ENCODE measurements at places on chromosomes 3 and 15.
A peak's percentile ranks its signal among the peaks of the same experiment; 100 is the strongest.

- DNase-seq, result no peak
These were observed 3.7 kb upstream of the ZNF609 start for GRCh38 chr15:64456634-64457108.

GRCh38 chr15:71294911-71295602 lies 179.8 kb downstream of the THSD4 start:
- no peak for DNase-seq

GRCh38 chr3:178155521-178155920 lies 380.7 kb upstream of the KCNMB2 start:
- no peak for DNase-seq

- DNase-seq, result peak; percentile 53
These were observed 126.5 kb downstream of the DGKG start for GRCh38 chr3:186235554-186235953.

GRCh38 chr15:39304201-39304841 lies 276.6 kb upstream of the THBS1 start:
- DNase-seq, result no peak

DNA sequence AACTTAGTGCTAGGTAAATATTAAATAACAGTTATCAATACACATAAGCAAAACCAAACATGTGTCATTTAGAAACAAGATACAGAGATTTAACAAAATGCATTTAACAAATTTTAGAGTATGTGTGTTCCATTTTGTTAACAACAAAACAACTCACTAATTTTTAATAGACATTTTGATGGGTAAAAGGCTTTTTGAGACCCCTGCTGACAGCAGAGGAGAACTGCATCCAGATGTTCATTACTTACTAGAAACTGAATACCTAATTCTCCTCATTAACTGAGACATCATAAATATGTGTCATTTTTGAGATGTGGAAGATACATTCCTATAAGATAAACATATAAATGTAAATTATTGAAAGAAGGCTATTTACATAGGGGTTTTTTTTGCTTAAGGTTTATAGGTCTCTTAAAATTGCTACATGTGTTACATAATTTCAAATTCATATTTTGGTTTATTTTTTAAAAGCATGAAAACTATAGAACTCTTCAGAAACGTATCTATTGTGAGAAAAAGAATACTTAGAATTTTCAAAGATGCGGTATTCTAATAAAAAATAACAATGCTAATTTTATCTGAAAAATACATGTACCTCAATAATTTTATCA lies 1009.8 kb downstream of the TUSC7 start:
- DNase-seq, result no peak

DNA sequence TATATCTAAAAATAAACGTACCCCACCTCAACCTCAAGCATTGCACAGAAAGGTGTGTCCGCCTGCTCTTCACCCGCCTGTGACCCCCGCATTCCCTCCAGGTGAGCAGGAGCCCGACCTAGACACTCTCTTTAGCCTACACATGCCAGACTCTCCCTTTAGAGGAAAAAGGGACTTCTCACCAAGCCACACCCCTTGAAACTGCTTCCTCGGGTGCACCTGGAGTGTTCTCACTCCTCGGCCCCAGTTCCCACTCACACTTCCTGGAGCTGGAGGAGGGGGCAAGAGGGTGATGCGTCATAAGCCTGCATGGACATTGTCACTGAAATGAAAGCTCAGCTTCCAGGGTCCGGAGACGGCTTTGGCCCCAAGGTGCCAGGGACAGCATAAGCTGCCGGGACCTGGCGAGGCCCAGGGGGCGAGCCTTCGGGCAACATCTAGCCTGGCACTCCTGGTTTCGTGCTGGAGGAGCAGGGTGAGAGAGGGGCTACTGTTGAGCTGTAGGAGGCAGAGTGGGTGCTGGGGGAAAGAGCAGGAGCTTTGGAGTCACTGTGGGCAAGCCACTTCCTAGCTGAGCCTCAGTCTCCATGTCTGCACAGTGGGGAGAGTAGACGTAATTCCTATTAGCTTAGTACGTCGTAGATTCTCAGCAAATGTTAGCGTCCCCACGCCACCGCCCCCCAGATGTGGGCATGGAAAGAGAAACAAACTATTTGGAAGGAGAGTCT lies 9.8 kb upstream of the MUC4 start:
- DNase-seq, result no peak

DNA sequence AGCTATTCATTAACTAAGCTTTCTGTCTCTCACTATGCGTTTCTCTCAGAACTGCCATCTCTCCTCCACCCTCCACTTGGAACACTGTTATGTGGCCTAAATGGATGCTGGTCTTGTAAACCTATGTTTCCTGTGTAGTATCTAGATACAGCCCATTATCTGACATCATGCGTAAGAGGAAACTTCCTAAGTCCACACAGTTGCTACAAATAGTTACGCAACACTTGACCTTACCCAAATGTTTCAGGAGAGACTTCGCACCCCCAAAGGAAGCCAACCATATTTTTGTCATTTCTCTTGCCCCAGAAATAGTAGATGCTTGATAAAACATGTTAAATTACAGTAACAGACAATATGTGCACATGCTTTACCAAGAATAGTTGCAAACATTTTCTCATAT lies 87.2 kb upstream of the TPRG1 start:
- no peak for DNase-seq

GRCh38 chr3:133535971-133536881 lies 37.3 kb upstream of the CDV3 start:
- no peak for DNase-seq

DNA sequence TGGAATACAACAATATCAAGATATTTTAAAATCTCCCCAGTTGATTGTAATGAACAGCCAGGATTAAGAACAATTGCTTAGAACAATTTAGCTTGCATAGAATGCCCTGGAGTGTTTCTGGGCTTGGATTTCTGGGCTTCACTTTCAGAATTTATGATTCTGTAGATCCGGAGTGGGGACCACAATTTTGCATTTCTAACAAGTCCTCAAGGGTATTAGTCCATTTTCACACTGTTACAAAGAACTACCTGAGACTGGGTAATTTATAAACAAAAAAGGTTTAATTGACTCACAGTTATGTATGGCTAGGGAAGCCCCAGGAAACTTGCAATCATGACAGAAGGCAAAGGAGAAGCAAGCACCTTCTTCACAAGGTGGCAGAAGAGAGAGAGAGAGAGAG lies 54.3 kb upstream of the MYRIP start:
- no peak for DNase-seq

- no peak for DNase-seq
These were observed 480.5 kb upstream of the PROK2 start for GRCh38 chr3:72265256-72266015.

- DNase-seq, result no peak
These were observed 31.1 kb upstream of the PPIB start for GRCh38 chr15:64193971-64194370.

DNA sequence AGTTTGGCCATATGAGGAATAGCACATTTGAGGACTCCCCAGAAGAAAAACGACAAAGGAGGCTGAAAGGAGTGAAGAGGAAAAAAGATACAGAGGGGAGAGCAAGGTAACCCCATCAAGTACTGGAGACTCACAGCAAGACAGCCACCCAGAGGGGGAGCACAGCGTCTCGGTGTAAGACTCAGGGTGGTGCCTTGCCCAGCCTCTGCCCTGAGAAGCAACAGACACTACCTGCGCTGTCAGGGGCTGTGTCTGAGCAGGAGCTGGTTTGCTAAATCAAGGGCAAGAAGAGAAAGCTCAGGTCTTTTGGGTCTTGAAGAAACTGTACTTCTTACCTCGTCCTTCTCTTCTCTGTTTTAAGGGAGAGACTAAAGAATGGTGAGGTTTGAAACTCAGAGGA lies 27.9 kb downstream of the FBXO45 start:
- DNase-seq, result no peak

DNA sequence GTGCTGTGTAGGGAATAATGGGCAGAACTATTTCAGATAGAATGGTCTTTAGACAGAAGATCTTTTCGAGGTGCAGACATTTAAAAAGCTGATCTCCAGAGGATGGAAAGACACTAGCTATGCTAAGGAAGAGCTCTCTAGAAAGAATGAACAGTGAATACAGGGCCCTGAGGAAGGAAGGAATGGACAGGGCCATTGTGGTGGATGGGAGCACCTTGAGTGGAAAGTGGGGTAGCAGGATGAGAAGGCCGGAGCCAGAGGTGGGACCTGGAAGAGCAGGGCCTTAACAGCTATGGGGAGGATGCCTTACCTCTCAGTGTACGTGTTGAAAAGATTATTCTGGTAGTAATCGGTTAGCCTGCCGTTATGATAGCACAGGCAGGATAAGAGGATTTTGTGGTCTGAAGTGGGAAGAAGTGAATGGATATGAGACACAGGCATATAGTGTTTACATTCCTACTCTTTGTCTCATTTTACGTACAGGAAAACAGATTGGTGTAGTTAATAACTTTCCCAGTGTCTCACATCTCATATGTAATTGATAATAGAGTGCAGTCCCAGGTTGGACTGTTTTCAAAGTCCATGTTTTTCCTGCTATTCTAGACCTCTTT lies 172.4 kb downstream of the KLHL25 start:
- no peak for DNase-seq

DNA sequence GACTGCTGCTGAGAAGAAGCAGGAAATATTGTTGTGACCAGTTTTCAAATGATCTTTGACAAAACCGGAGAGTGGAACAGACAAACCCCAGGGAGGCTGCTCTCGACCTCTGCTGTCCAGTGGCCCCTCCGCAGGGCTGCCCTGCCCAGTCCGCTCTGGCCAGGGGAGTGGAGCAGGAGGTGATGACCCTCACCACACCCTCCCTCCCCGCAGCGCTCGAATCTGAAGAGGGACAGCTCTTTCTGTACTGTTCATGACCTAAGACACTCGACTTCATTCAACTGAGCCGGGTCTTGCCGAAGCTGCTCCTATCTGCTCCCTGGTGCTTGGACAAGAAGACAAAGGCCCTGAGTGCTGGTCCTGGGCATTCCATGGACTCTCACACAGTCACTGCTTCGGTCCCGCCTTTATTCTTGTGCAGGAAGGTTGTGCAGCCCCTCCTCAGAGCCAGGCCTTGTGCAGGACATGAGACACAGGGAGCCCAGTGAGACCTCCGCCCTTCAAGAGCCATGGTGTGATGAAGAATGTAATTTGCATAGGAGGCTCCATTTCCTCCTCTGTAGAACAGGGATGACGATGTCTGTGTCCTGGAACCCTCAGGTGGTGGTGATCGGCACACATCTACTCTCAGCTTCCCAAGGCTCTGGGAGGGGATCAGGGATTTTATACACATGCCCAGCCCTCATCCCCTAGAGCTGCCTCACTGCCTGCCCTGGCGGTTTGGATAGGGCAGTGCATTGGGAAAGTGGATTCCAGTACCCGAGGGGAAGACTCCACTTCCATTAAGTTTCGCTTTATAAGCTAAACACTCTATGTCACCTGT lies 97.1 kb upstream of the PRR20G start:
- no peak for DNase-seq

GRCh38 chr3:194854206-194854605 lies 168.5 kb downstream of the FAM43A start:
- DNase-seq, result no peak

- DNase-seq, result no peak
These were observed 108.9 kb upstream of the ETV5 start for GRCh38 chr3:186217820-186218164.

- DNase-seq, result no peak
These were observed 51.9 kb upstream of the FLNB start for GRCh38 chr3:57956119-57956832.

DNA sequence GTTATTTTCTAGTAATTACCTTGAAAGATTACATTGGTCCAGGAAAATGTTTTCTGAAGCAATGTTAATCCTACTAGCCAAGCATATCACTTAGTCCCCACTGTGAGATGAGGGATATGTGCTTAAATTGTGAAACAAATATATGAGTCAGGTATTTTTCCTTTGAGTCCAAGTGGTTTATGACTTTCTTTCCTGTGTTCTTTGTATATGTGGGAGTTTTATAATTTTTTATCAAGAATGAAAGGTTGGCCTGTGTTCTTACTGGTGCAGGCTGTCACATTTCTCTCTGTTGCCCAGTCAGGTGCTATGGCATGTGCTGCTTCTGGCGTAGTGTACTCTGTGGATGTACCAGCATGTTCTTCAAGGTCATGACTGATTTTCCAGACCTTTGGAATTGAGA lies 147.4 kb downstream of the CMSS1 start:
- DNase-seq, result no peak

DNA sequence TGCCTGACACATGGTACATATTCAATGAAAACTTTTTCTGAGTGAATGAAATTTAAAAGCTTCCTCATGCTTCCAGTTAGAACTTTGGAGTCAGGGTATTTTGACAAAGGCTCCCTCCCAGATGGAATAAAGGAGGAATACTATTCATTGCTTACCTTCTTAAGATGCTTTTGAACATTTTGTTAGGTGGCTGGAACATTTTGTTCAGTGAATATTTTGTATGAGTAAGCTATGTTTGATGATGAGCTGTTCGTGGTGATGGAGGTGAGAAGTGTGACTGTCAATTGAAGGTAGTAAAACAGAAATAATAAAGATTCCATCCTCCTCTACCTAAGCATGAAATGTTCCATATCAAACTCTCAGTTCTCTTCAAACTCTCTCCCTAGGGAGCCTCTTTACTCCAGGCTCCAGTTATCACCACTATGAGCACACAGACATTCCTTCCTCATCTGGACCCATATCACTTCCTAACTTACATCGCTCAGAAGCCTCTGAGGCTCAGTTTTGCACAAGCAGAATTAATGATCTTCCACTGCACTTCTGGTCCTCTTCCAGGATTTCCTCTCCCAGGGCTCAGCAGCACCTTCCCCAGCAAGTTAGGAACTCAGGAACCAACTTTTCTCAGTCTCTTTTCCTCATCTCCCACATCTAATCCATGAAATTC lies 2.5 kb upstream of the AQP9 start:
- no peak for DNase-seq

- peak; percentile 43 for DNase-seq
These were observed 1.1 kb downstream of the ADPGK start for GRCh38 chr15:72782274-72783003.

DNA sequence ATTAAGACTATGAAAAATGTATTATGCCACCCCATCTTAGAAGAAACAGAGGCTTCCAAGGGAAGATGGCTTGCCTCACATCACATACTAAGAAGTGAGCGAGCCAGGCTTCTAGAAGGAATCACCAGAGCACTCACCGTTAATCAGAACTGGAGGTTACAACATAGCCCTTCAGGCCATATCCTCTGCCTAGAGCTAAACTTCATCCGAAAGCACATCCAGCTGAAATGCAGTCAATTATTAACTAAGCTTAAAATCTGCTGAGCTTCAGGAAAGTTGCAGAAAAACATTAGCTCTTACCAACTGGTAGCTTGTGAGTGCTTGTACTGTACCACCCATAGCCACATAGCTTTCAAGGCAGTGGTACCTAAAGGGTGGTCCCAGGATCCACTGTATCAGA lies 483.2 kb downstream of the TBL1XR1 start:
- DNase-seq, result no peak

GRCh38 chr3:16378920-16379319 lies 113.9 kb downstream of the OXNAD1 start:
- no peak for DNase-seq

- DNase-seq, result no peak
These were observed 100.8 kb downstream of the RORA start for GRCh38 chr15:61128343-61128742.

Data from T-helper 2 cell (primary cell).